ENCODE measurements at places on chromosomes 6 and 20.

DNA sequence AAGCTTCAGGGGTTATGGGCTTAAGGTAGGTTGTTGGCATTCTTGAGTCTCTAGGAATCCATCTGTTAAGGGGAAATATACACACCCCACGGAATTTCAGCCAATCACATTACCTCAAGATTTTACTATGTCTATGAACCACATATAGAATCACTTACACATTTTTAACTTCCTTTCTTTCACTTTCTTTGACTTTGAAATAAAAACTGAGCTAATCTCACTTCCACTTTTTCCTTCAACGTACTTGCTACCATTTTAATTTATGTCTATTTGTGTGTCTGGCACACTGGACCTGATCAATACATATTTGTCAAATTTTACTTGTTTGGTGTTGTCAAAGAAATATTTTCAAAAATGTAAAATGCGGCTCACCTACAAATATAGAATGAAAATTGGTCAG lies 545.4 kb upstream of the JAG1 start:
- DNase-seq: no peak

GRCh38 chr6:50602292-50602691 lies 111.0 kb upstream of the TFAP2D start:
- DNase-seq: no peak

DNA sequence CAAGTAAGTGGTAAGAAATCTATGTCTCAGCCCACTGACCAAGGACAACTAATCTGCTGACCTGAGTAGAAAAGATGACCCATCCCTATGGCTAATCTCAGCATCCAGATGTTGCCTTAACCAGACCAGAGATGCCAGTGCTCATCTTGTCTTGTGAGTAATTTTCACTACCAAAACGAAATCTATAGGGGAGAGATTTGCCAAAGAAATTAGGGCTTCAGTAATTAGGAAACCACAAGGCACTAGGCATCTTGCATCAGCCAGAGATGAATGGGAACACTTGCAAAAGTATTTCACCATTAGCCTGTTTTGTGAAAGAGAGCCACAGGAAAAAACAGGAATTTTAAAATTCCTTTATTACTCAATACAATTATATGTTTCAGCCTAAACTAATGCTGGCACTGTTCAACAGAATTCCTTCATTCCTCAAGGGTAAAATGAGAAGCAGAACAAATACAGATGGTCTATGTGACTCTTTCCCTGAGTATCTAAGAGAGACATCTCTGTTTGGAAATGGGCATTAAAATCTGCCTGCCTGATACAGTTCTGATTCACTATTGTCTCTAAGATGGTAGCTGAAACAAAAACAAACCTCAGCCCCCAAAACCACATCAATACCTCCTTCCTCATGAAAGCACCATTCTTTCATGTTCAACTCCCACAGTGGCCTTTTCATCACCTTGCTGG lies 87.8 kb downstream of the GMDS start:
- no peak for DNase-seq

DNA sequence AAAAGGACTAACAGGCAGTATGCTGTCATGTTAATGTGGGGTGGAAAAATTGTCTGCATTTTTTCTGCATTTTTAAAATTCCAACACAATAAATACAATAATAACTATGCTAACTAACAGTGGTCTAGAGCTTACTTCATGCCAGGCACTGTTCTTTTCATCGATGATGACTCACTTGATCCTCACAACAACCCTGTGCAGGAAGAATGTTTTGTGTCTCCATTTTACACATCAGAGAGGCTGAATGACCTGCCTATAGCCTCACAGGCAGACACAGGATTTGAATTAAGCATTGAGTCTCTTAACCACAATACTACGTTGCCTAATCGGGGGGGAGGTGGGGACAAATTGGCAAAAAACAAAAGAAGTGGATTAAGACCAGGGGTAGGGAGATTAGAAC lies 26.9 kb upstream of the FANCE start:
- DNase-seq: no peak

GRCh38 chr6:47357827-47358226 lies 48.1 kb upstream of the TNFRSF21 start:
- no peak for DNase-seq

All from activated CD4-positive, alpha-beta memory T cell treated with anti-CD3 and anti-CD28 coated beads for 36 hours (primary cell).